ENCODE measurements at places on chromosomes 7 and 10.

- DNase-seq = no peak
Measured at GRCh38 chr7:26049081-26049480, 102.9 kb upstream of the NFE2L3 start.

- no peak for DNase-seq
Measured at GRCh38 chr10:72808001-72808400, 85.5 kb upstream of the OIT3 start.

GRCh38 chr7:112104120-112104519 is 102.1 kb downstream of the DOCK4 start:
- no peak for DNase-seq

- DNase-seq = peak; percentile 37
Measured at GRCh38 chr10:34723750-34724149, 91.3 kb downstream of the PARD3 start.

Measured in SJSA1 (cell line).